ENCODE measurements at places on chromosomes 1 and 21.

DNA sequence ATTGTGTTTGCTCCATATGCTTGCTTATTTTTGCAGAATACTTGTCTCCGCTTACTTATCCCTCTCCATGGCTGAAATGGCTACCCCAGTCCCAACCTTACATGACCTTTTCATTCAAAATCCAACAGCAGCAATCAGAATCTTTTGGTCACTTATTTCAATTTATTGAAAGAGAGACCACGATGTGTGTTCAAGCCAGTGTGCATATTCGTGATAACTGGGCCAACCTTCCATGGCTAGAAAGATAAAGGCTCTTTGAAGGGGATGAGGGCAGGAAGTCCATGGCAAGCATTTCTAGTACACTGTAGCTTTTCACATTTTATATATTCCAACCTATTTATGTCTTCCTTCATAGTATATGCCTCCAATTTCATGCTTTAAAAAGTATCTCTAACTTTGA lies 23.1 kb downstream of the HSD11B1 start:
- DNase-seq: no peak

GRCh38 chr1:56780826-56781225 lies 38.4 kb downstream of the FYB2 start:
- DNase-seq: no peak

GRCh38 chr21:39527067-39527595 lies 75.4 kb downstream of the SH3BGR start:
- no peak for DNase-seq

DNA sequence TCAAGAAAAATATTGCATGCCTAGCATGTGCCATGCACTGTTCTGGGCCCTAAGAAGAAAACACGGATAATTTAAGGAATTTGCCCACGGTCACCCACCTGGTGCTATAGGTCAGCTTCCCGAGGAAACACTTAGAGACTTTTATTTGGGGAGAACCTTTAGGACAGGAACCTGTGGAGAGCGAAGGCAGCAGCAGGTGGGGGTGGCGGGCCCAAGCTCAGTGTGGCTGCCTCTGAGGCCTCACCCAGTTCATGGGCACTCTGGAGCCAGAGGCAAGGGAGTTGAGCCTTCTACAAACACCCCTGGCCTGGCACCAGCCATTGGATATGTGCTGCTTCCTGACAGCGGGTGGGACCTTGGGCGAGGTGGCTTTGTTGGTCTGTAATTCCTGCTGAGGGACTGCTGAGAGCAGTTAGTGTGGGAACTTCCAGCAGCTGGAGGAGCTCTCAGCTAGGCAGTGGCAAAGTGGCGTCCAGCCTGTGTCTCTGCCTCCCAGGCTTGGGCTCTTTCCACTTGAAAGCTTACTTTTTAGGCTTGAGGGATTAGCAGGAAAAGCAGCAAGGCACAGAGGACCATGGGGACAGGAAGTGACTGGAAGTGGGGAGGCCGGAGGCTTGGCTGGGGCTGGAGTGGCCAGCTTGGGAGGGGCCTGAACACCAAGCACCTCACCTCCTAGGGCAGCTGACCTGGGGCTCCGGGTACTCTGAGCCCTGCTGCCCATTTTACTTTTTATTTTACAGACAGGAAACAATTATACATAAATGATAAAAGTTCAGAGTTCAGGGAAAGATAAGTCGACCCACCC lies 19.1 kb downstream of the MRPL37 start:
- DNase-seq: no peak

GRCh38 chr21:41359286-41359685 lies 2.5 kb upstream of the MX2 start:
- DNase-seq: no peak

DNA sequence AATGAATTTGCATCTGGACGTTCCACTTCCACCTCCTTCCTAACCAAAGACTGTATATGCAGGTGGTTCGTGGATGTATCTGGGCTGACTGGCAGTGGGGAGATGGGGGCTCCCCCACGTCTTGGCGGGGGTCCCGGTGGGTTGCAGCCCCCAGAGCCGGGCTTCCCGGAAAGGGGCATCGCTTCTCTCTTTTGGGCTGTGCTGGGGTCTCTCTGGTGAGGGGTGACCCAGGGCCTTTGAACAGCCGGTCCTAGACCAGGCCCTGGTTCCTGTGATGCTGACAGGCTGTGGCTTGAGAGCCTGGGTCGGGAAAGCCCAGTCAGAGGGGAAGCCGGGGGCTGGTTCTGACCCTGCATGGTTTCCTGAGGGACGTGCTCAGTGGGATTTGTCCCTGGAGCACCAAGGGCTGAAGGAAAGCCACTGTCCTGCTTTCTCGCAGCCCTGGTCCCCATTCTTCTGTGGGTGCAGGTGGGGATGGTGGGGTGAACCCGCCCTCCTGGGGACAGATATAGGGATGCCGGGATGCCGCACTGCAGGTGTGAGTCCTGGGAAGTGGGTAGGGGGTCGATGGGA lies 29.8 kb downstream of the COL18A1 start:
- DNase-seq: no peak

DNA sequence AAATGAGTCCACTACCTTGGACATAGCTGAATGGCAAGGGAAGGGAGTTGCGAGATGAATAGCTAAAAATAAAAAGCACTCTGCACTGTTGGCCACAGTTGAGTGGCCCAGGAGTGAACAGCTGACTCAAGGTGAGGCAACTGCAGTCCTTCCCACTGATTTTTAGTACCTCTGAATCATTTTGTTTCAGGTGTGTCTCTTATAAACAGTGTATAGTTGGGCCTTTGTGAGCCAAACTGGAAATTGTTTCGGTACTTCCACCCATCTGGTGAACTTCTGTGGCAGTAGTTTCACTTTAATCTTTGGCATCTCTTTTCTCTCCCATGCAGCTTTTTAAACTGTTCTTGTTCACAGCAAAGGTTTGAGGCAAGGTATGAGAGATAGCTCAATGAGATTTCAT lies 122.7 kb downstream of the VAV3 start:
- no peak for DNase-seq

DNA sequence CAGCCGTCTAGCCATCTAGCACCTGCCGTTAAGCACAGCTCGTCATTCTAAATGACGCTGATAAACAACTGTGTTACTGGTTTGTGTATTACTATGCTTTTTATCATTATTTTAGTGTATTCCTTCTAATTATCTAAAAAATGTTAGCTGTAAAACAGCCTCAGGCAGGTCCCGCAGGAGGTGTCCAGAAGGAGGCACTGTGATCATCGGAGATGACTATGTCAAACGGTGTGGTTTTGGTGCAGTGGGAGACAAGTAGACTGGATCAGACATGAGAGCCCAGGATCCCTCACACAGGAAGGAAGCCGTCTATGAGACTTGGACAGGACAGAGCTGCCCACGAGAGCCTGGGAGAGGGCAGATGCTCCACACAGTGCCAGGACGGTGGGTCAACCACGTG lies 55.3 kb upstream of the COL6A1 start:
- no peak for DNase-seq

- DNase-seq: no peak
Observed at GRCh38 chr1:222938986-222939385, 124.1 kb downstream of the DISP1 start.

GRCh38 chr1:221458447-221459156 lies 283.3 kb downstream of the DUSP10 start:
- no peak for DNase-seq

DNA sequence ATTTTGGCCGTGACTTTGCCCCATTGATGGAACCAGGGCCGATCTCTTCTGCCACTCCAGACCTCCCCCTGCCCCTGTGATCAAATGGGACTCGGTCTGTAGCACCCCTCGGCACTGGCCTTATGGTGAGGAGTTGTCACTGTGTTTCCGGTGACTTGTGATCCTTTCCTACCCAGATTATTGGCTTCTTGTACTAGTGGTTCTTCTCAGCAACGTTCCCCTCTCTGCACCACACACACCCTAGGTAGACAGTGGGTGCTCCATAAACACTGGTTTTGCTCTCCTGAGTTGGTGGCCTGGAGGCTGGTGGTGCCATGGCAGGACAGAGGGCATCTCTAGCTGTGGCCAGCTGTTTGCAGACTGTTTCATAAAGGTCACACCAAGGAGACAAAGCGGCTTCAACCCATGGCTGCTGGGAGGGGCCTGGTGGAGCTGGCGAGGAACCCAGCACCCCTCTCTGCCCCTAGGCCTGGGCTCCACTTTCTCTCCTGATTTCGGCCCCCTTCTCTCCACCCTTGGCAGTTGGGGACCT lies 50.7 kb downstream of the DHRS3 start:
- DNase-seq: no peak

DNA sequence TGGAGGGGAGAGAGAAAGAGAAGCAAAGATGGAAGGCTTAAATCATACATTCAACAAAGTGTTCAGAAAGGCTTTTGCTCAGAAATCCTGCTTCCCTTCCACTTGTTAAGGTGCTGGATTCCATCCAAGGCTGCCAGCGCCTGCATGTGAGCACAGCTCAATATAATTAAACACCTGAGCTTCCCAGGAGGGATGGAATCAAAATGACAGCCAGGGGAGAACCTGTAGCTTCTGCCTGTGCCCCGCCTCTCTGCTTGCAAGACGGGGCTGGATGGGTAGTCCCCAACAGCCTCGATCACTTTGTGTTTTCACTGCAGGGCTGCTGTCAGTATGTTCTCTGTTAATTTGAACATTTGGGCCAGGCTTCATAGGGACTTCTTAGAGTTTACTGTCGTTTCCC lies 225.7 kb downstream of the KCNH1 start:
- DNase-seq: no peak
